Stimulated activated CD8-positive, alpha-beta memory T cell treated with anti-CD3 and anti-CD28 coated beads, Interleukin-7, amount 100 ng/mL, for 4 hours (primary cell): ENCODE measurements at places on chromosomes 4 and X.

- DNase-seq: no peak
These were observed 96.5 kb upstream of the ESX1 start for GRCh38 chrX:104351173-104351769.

GRCh38 chrX:142977128-142977914 lies 48.4 kb upstream of the SPANXN4 start:
- no peak for DNase-seq

- no peak for DNase-seq
These were observed 142.3 kb downstream of the PDGFC start for GRCh38 chr4:156829201-156829873.

DNA sequence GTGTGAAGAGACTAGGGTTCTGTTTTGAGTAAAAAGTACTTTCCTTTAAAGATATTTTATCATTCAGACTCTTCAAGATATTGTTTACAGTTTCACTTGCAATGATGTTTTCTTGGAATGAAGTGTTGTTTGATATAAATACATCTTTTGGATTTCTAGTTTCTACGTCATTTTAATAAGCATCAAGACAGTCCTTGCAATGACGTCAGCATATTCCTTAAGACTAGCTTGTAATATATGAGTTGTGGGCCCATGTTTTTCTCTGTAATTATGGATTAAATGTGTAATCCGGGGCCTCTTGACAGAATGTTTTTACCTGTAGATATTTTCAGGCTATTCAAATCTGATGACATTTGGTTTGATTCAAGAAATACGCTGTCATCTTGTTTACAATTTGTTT lies 66.1 kb downstream of the RBMX2 start:
- no peak for DNase-seq

DNA sequence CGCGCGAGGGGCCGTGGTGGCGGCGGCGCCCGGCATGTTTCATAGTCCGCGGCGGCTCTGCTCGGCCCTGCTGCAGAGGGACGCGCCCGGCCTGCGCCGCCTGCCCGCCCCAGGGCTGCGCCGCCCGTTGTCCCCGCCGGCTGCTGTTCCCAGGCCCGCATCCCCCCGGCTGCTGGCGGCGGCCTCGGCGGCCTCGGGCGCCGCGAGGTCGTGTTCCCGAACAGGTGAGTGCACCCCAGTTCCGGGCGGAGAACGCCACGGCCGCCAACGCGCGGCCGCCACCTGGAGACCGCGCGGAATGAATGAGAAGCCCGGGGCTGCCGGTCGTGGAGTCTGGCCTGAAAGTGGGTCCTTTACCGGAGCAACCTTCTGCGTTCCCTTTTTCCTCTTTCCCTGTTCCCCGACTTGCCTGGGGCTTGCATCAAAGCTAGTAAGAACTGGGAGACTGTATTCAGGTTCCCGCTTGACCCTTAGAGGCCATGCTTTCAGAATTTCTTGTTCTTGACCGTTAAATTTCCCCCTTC lies 429 bp downstream of the NOCT start:
- DNase-seq: no peak

DNA sequence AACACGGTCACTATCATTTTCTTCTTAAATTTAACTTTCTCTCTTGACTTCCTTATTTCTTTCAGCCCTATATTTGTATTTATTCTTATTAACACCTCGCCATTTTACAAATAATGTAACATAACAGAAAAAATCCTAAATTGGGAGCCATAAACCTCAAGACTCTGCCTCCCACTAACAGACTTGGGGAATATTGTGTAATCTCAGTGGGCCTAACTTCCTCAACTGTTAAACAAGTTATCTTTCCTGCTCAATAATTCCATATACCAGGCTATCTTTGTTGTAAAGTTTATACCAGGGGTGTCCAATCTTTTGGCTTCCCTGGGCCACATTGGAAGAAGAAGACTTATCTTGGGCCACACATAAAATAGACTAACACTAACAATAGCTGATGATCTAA lies 26.2 kb downstream of the PRSS12 start:
- no peak for DNase-seq

- DNase-seq: no peak
These were observed 123.4 kb upstream of the SFRP2 start for GRCh38 chr4:153912301-153912700.

DNA sequence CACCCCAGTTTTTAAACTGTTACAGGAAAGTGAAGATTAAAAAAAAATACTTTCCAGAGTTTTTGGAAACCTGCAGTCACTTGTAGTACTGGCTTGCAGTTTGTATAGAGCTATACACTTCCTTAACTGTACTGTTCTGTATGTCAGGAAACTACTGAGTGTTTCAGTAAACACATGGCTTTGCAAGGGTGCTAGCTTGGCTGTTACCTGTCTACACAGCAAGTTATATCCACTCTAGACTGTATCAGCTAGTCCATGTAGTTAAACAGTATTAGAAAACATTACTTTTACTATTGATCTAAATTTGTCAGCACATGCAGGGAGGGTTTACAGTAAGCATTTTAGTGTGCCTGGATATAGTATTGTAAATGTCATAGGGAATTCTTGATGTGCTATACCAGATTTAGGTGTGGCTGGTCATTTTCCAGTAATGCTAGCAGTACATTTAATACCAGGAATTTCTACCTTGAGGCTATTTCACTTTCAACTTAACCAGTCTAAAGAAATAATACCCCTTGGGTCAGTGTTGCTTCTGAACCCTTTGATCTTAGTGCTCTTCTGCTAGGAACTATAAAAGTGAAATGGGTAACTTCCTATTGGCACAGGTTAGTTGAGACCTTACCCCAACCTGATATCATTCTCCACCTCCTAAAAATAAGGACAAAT lies 192.3 kb upstream of the ANKRD50 start:
- DNase-seq: no peak

DNA sequence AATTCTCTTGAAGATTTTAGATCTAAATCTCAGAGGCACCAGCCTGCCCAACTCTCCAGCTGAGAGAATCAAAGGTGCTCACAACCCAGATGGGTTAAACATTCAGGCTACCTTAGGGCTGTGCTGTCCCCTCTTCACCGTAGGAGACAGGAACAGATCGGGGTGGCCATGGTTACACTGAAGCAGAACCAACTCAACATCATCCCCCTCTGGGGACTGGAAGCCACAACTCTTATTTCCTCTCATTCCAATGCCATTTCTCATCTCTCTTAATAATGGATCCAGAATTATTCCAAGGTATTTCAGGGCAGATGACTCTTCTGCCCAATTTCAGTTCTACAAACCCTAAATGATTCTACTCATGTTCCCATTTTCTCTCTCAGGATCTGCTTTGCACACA lies 109.7 kb downstream of the NKX6-1 start:
- no peak for DNase-seq

DNA sequence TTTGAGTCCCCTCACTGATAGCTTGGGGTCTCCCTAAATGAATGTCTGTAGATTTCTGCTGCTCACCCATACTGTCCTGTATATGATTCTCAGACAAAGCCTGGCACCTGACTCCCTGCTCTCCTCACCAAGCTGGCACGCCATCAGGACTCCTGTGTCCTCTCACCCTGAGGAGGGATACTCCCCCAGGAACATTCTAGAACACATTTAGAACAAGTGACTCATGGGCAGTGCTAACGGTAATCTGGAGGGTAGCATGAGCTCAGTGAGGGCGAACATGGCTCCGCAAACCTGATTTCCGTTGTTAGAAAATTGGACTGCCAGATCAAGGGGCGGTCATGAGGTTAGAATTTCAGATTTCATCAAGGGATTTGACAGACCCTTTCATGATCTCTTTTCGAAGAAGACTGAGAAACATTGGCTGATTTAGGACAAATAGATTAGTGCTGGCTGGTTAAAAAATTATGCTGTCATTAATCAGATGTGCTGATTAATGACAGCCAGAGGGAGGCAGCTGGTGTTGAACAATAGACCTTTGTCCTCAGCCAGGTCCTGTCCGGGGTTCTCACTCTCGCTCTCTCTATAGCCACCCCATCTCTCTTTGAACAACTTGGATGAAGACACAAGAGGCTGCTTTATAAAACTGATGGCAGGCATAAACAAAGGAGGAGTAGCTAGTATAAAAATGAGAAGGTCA lies 244.3 kb downstream of the PTTG2 start:
- DNase-seq: no peak

DNA sequence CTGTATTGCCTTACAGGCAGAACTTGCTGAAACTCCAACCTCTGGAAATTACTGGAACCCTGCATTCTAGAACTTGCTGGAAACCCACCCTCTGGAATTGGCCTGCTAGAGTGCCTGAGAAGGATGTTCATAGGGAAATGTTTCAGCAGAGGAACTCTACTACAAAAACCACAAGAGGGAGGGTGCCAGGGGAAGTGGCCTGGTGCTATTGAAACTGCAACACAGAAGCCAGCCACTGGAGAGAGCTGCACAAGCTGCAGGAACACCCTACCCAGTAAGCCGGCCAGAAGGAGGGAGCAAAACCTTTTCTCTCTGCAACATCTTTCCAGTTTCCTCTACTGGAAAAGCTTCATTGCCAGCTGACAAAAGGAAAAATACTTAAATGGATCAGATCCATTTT lies 2.5 kb upstream of the BRWD3 start:
- peak; percentile 10 for DNase-seq

GRCh38 chr4:152112887-152113286 lies 352.1 kb upstream of the GATB start:
- DNase-seq: no peak

DNA sequence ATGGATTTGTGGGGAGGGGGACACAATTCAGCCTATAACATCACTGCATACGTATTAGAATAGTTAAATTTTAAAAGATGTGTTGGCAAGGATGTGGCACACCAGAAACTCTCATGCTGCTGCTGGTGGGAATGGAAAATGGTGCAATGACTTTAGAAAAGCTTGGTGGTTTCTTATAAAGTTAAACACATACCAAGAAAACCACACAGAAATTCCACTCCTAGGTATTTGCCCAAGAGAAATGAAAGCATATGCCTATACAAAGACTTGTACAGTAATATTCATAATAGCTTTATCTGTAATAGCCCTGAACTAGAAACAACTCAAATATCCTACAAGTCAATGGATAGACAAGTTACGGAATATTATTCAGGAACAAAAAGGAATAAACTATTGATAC lies 71.3 kb upstream of the PDHA1 start:
- no peak for DNase-seq

DNA sequence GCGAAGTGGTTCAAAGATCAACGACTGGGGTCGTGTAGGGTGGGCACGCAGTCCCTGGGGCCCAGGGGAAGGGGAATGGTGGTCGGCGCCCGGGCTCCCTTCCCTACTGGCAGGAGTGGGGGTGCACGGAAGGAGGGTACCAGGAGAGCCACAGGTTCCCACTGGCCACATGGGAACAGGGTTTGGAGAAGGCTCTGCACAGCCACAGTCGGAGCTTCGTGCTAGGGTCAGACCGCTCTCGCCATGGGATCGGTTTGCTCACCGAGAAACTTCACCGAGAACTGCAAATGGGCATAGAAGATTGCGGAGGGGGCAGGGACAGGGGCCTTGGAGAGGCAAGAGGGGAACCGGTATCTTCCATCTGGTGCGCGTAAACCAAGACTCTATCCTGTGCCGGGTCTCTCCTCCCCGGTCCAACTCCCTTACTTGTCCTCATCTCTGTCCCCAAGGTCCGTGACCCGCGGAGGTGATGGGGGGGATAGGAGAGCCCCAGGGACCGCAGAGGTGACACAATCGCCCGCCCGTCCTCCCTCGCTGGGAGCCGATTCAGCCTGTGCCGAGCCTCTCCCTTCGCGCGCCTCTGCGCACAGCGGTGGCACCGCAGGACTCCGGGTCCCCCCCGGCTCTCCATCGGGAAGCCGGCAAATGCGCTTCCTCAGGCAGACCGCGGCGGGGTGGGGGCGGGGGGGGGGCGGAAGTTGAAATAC lies 1.0 kb downstream of the SCD5 start:
- no peak for DNase-seq

- DNase-seq: no peak
These were observed 28.7 kb downstream of the PDLIM5 start for GRCh38 chr4:94480362-94480951.

GRCh38 chrX:24332878-24333277 lies 19.0 kb upstream of the SUPT20HL2 start:
- DNase-seq: no peak

GRCh38 chr4:152939621-152940020 lies 3.5 kb downstream of the FHDC1 start:
- DNase-seq: no peak

DNA sequence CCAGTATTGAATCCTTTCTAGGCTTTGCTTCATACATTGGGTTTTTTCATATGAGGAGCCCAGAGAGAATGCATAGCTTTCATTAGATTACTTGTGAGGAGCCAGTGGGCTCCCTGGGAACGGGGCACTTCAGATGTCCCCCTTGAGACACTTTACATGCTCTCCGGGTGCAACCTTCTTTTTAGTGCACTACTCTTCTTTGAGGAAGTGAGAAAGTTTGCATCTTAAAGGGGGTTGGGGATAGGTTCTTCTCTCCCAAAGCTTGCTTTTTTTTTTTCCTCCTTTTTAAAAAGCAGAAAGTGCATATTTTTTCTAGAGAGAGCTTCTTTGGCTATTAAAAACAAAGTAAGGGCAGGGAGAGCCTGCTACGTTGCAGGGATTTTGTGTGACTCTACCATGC lies 4.3 kb downstream of the HADH start:
- DNase-seq: no peak

DNA sequence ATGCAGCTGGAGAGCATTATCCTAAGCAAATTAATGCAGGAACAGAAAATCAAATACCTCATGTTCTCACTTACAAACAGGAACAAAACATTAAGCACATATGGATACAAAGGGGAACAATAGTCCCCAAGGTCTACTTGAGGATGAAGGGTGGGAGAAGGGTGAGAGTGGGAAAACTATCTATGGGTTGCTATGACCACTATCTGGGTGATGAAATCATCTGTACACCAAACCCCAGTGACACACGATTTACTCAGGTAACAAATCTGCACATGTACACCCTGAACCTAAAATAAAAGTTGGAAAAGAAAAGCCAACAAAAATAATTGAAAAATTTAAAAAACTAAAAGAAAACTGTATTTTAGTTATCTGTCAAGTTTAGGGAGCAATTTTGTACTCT lies 5.9 kb downstream of the HPGD start:
- no peak for DNase-seq

DNA sequence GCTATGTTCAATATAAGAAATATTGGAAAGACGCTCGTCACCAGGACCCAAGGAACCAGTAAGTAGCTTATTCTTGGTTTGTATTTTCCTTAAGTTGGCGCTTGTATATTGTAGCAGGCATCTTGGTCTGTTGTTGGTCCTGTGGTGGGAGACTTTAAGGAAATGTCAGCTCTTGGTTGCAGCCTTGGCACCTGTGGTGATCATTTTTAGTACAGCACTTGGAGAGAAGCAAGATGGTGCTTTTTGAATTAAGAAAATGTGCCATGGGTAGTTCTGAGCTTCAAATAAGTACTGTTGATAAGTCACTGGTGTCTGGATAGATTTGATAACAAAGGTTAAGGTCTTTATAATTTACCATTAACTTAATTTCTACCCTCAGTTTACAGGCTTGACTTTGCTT lies 1.1 kb downstream of the RPS3A start:
- no peak for DNase-seq

- DNase-seq: no peak
These were observed 345.7 kb upstream of the FAT1 start for GRCh38 chr4:187069398-187069797.

DNA sequence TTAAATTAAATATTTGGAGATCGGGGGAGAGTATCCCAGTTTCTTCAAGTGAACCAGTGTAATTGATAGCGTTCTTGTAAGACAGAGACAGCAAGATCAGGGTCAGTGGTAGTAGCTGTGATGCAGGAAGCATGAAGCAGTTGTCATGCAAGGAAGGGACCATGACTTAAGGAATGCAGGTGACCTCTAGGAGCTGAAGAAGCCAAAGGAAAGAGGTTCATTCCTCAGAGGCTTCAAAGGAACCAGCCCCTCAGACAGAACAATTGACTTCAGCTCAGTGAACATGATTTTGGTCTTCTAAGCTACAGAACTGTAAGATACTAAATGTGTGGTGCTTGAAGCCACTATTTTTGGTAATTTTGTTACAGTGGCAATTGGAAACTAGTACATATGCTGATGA lies 51.6 kb downstream of the GLRB start:
- DNase-seq: no peak
